Germinal center (tissue), 1 donor: ENCODE measurements at places on chromosomes 3 and 15.
A peak's percentile ranks its signal among the peaks of the same experiment; 100 is the strongest.

DNA sequence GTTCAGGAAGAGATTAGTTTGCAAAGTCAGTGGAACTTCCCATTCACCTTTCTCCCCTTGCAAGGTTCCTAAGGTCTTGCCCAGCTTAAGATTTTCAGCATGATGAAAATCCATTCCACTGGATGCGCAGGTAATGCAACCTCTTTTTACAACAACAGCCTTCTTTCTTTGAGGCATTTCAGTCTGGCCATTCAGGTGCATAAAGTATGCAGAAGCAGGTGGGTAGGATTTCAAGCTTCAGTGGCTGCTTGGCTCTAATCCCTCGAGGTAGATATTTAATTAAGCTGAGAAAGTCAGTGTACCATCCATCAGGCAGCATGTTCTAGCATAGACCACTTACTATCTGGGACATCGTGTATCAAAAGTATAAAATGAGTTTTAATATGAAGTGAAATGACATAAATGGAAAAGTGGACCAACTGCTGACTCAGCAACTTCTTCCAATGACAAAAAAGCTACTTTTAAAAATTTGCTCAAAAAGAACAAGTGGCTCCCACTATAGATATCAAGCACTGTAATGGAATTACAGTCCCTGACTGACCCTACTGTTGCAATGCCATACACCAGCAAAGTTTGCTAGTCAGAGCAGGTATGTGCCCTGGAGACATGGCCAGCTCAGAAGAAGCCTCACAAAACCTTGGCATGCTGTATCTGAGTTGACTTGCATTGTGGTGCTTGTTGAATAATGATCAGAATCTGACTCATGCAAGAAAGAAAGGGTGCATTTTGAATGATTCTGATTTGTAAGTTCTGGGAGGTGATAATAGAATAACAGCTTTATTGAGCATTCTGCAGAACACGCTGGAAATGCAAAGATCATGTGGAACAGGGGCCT, 459.9 kb upstream of the MCTP2 start:
- DNase-seq, result no peak

DNA sequence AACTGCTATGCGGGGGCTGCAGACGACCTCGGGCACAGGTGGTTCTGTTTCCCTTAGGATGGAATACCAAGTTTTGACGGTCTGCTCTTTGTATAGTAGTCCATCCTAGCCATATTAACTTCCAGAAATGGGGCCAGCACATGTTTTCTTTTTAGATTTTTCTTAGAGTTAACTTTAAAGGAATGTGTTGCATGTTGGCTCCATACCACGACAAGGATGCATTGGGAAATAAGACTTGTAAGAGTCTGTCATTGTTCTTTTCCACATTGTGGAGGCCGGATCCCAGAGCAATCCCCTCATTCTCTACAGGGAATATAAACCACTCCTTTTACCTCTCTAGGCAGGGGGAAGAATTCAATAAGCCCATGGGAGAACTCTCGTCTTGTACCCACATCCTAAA, 87.1 kb upstream of the PLSCR4 start:
- DNase-seq, result no peak

DNA sequence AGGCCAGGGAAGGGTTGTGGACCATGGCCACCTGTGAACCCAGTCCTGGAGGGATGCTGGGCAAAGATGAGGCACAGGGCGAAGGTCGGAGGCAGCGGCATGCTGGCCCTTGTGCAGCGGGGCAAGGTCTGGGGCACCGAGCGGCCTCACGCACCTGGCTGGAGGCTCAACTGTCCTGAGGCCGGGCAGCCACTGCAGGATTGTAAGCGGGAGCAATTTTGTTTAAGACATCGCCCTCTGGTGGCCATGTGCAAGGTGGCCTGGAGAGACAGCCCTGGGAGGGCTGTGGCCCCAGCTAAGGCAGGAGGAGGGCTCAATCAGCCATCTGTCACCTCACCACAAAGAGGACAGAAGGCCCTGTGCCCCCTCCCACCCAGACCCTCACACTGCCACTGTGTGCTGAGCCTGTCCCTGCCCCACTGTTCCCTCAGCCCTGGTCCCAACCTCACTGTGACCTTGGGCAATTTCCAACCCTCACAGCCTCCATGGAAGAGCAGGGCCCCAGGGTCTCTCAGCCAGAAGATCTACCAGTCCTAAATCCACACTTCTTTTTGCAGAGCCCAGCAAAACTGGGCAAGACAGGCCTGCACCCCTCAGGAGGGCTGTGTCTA, 46.2 kb downstream of the TPRA1 start:
- peak; percentile 83 for DNase-seq

DNA sequence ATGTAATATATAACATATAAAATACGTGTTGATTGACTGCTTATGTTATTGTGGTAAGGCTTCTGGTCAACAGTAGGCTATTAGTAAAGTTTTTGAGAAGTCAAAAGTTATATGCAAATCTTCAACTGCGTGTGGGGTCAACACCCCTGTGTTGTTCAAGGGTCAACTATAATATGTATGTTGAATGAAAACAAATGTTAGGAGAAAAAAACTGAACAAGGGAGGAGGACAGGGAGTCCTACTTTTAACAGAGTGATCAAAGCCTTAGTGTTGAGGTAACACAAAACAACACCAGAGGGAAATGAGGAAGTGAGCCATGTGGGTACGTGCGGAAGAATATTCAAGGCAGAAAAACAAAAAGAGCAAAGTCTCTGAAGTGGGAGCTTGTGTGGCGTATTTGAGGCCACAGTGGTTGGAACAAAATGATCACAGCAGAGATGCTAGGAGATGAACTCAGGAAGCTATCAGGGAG, 62.5 kb downstream of the SFMBT1 start:
- DNase-seq, result peak; percentile 66

GRCh38 chr3:160012108-160012507, 23.5 kb downstream of the IL12A start:
- peak; percentile 54 for DNase-seq

DNA sequence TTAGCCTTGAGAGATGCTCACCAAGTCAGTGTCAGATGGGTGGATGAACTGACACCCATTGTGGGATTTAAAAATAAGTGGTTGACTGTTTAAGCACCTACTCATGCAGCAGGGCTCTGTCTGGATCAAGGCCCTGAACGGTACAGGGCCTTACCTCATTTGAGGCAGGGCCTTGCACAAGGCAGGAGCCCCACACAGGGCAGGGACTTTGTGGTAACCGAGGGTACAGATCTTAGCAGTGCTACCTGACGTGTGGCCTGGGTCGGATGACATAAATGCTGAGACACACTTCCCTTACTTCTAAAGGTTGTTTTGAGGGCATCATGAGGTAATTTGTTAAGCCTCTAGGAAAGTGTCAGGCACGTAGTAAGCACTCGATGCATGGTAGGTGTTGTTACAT, 59.5 kb upstream of the PLXNA1 start:
- DNase-seq, result no peak

DNA sequence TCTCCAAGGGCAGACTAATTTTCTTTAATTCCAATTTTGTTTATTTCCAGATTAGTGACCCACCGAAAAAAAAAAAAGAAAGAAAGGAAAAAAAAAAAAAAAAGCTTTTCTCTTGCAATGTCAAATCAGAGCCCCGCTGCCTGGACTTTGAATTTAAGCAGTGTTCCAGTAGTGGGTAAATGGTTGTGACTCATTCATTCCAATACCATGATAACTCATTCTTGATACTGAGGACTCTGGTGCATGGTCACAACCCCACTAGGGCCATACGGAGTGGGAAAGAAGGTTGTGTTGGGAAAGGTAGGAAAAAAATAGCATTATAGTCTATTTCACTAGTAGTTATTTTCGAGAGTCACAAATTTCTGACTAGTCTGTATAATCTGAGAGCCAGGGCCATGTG, 59.1 kb upstream of the COL8A1 start:
- DNase-seq, result no peak

DNA sequence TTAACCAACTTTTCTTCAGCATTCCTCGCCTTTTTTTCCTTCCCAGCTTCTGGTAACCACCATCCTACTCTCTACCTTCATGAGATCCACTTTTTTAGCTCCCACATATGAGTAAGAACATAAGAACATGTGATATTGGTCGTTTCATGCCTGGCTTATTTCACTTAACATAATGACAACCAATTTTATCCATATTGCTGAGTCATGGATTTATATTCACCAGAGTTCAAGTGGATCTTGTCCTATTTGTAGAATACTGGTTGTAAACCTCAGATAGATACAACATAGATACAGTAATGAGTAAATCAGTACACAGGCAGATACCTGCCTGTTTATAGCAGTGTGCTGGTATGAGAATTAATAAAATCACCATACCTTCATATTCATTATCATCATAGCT, 412.0 kb upstream of the RBMS3 start:
- DNase-seq, result no peak

DNA sequence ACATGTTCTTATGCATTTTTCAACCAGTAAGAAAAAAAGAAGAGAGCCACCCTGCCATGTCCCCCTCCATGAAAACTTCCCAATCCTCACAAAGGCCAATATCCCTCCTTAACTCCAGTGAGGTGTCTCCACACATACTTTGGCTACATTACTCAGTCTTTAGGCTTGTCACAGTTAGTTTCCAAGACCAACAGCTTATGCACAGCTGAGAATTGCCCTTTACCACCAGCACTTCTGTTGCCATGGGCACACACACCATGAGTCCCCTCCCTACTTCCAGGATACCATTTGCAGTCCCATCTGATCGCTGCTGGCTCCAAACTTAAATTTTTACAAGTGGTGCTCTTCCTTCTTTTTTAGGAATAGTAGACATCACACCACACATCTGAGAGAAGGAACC, 150.3 kb upstream of the STRIT1 start:
- no peak for DNase-seq

DNA sequence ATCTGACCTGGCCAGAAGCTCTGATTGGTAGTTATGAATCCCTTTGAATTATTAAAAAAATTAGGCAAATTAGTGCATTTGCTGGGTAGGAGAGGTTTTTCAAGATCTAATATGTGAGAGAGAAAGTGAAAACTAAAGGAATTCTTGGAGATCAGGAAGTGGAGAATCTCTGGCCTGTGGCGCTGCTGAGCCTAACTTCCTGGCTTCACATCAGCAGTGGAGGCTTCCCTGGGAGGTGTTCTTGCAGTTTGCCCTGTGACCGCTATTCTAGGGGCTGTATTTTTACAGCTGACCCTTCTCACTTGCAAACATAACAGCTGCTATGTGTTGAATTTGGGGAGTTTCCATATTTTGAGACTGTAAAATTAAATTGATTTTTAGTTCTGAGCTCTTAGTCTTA, 166.4 kb downstream of the ATG7 start:
- no peak for DNase-seq

- DNase-seq, result peak; percentile 55
Observed at GRCh38 chr3:59386165-59386564, 336.3 kb upstream of the CFAP20DC start.

DNA sequence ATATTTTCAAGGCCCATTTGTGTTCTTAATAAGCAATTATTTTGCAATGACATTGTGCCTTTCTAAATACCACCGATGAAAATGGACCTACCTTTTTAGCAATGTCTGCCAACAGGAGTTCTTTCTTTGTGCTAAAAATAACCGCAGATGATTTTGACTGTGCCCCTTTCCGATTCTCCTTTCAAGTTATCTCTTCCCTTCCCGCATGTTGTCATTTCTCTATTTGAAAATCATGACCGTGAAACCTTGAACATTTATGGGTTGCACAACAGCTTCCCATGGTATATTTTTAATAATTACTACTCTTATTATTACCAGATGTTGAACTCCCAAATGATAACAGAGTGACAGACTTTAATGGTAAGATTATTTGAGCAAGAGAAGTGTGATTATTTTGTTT, 10.3 kb upstream of the ETFA start:
- no peak for DNase-seq

DNA sequence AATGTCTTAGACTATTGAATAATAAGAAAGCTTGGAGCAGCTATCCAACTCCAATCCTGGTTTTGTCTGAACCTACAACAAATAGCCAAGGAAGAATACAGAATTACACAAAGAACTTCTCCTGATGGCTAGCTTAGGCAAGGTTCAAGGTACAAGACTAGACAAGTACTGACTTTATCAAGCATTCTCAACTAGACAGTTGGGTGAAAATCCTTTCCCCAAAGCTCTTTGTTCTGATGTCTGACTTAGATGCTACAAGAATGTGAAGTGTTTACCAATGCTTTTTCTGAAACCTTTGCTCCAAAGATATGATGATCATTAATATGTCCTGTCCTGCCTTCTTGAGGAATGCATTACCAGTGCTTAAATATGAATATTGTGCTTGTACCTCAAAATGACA, 113.8 kb downstream of the ANXA2 start:
- no peak for DNase-seq

GRCh38 chr15:50879016-50879617, 29.4 kb upstream of the AP4E1 start:
- no peak for DNase-seq

- DNase-seq, result no peak
Observed at GRCh38 chr3:183884097-183884426, 618 bp downstream of the PARL start.

- no peak for DNase-seq
Observed at GRCh38 chr3:65928110-65928509, 110.6 kb downstream of the MAGI1 start.

DNA sequence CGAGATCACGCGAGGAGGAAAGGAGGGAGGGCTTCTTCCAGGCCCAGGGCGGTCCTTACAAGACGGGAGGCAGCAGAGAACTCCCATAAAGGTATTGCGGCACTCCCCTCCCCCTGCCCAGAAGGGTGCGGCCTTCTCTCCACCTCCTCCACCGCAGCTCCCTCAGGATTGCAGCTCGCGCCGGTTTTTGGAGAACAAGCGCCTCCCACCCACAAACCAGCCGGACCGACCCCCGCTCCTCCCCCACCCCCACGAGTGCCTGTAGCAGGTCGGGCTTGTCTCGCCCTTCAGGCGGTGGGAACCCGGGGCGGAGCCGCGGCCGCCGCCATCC, 1.1 kb upstream of the SETD5 start:
- DNase-seq, result no peak

GRCh38 chr3:190629088-190629487, 115.2 kb downstream of the IL1RAP start:
- no peak for DNase-seq

- no peak for DNase-seq
Observed at GRCh38 chr15:86661580-86661979, 581.9 kb downstream of the AGBL1 start.

GRCh38 chr3:3065876-3066275, 44.3 kb downstream of the IL5RA start:
- DNase-seq, result no peak

DNA sequence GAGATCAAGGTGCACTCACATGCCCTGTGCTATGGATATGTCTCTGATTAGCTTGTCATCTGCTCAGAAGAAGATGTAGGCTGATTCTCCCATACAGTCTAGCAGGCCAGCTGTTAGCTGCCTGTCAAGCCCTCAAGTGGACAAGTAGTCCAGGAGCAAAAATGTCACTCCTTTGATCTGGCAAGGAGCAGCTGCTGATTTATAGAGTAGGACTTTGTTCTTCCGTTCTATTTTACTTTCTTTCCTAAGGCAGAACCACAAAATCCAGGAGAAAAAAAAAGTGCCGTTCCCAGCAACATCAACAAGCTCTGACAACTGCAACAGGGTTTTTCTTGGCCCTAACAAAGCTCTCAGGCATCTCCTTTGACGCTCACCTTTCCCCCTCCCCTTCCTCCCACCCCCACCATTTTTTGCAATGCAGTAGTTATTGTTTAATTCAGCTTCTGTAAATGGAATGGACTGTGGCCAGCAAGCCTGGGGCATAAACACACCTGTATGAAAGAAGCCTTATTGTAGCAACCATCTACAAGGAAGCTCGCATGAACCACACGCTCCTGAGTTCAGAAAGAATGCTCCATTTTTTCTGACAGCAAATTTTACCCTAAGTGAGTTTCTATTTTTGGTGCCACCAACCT, 196.3 kb downstream of the MEIS2 start:
- DNase-seq, result no peak
